ENCODE measurements at places on chromosomes 7 and 10.

GRCh38 chr7:43869867-43870240 is 537 bp upstream of the MRPS24 start:
- no peak for DNase-seq

DNA sequence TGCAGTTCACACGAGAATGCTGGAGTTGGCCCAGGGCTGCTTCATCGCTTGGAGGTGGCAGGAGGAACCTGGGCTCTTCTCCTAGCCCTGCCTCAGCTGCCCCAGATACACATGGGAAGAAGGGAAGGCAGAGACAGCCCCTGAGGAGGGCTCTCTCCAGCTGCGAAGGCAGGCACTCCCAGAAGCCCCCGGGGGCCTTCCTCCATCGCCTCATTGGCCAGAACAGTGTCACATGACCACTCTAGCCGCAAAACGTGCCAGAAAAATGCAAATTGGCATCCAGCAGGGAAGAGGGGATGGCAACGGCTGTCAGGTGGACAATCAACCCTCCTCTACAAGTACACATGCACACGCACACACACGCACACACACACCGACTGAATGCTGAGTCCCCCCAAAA is 217.8 kb upstream of the FRMD4A start:
- no peak for DNase-seq

DNA sequence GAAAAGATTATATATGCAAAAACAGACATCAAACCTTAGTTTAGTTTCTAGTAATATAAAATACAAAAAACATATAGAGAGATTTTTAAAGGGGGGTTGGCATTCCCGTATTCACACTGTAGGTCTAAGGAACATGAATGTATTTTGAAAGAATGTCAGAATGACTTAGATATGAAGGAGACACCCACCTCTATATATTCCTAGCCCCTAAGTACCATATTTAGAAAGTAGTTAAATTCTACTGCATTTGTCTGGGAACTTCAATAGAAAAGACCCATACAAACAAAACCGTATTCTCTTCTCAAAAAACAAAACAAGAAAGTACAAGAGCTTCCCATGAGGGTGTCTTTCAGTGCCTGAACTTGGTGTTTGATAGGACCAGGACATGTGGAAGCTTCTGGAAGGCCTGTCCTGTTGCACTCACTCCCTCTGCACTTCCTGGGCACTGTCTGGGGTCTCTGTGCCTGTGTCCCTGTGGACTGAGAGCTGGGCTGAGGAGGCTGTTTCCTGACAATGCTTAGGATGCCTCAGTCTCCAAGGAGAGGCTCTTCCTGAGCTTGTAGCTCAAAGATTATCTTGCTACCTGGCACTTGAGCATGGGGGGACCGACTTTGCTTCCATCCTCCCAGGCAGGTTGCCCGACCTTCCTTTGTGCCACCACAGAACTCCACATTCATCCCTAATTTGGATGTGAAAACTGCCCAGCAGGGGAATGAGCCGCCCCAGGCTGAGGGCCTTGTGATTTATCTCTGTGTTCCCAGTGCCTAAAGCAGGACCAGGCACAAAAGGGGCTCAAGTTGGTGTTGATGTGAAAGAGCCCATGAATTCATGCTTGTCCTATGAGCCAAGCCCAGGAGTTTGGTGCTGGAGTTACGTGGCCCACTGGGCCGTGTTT is 44.4 kb upstream of the KLF6 start:
- no peak for DNase-seq

- DNase-seq: no peak
These were observed 49.9 kb downstream of the ARMC3 start for GRCh38 chr10:22977751-22978150.

DNA sequence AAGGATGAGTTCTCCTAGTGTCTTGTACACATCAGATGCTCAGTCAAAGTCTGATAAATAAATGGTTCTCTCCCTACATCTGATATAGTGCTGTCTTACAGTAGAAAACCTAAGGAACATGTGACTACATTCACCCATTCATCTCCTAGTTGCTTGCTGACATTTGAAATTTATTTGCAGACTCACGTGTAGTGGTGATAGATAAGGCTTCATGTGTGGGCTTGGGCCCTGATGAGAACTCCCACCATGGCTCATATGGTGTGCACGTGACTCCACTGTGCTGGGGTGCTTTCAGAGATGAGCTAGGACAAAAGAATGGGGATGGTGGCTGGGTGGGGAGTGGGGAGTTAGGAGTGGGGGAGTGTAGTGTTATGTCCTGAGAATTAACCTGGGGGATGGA is 287.3 kb downstream of the RPS24 start:
- DNase-seq: no peak

- no peak for DNase-seq
These were observed 11.6 kb downstream of the LBX1 start for GRCh38 chr10:101217450-101218281.

GRCh38 chr10:100838986-100839385 is 73.8 kb upstream of the SLF2 start:
- no peak for DNase-seq

DNA sequence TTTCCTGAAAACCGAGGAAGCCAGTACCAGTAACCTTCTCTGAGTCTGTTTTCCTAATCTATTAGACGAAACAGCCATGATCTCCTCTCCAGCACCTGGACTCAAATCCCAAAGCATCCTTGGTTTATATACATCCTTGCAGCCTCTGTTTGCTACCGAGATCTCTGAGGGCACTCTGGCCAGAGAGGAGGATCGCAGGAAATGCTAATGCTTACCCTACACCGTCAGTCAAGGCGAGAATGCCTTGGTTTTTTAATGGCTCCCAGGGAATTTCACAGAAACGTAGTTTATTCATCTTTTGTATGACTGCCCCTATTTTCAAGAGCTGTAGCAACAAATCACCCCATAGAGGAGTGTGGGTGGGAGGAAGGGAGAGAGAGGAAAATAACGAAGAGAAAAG is 91.5 kb upstream of the CALN1 start:
- no peak for DNase-seq

GRCh38 chr10:90125456-90126255 is 424.3 kb downstream of the KIF20B start:
- DNase-seq: no peak

GRCh38 chr10:72063703-72064391 is 24.5 kb downstream of the SPOCK2 start:
- no peak for DNase-seq

- no peak for DNase-seq
These were observed 67.5 kb upstream of the INSIG1 start for GRCh38 chr7:155230169-155230593.

DNA sequence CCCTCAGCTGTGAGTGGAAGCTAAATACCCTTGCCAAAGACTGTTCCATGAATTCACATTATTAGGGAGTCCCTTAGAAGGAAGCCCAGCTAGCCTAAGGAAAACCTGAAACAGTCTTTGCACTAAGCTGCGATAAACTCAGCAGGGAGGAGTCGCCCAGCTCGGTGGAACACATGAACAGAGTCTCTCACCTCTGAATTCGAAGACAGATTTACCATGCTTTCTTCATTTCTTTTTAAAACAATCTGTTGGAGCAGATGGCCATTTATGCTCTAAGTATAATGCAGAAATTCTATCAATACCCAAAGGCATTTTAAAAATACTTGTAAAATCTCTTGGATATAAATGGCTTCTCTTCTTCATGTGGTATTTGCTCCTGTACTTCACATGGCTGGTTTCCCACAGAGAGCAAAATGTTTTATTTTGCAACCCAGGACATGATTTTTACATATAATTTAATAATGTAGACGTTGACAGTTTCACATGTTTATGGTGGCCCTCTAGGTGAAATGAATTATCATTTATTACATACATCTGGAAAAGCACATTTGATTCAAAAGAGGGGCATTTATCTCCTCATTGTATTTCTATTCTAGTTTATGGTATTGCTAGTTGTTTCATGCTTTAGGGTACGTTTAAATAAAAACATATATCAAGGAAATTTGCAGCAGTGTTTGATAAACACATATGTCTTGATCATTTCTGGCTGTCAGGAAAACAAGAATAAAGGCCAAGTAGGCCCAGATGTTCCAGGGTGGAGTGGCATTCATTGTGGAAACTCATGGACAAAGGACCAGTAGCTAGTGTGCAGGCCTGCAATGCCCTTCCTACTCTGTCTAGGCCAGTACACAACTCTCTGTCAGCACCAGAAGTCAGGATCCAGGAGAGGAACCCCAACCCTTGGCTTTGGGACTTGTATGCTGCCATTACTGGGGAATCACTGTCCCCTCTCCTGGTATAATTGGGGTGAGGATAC is 52.2 kb downstream of the LRGUK start:
- DNase-seq: no peak

- no peak for DNase-seq
These were observed 29.6 kb upstream of the INPP5A start for GRCh38 chr10:132507956-132508490.

DNA sequence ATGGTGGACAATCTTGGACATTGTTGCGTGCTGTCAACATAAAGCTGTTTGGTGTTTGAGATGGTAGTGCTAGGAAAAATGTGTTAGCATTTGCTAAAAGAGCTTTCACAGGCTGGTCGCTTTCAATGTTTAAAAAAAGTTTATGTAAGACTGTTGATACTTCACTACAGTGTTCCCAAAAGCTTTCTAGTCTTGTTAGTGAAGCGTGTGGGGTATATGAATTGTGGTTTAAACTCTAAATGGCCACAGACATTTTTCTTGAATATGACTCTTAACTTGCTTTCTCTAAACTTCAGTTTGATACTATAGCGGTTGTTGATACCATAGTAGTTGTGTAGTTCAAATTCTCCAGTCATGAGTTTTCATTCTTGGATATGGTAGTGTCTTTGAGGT is 44.9 kb downstream of the MCU start:
- no peak for DNase-seq

DNA sequence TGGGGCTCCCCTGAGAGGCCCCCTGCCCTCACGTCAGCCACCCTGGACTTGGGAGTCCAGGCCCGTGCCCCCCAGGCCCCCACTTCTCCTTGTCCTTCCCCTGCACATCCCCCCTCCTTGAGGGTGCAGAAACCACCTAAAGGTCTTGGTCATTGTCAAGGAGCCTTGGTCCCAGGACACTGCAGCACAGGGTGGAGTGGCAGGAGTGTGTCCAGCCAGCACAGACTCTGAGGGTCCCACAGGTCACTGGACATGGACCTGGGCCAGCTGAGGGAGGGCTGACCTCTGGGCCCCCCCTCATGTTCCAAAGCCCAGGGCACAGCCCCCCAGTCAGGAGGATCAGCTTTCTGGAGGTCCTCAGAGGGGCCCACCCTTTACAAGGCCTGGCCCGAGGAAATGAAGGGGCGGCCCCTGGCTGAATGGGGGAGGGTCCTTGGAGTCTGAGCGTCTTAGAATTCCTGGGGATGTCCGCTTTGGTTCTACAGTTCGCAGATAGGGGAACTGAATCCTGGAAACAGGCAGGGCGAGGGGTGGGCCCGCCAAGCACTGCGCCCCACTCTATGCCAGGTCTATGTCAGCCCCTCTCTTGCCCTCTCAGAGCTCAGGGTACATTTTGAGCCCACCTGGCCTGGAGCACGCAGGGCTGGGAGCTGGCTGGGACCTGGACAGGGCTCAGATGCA is 54.0 kb downstream of the PWWP2B start:
- no peak for DNase-seq

DNA sequence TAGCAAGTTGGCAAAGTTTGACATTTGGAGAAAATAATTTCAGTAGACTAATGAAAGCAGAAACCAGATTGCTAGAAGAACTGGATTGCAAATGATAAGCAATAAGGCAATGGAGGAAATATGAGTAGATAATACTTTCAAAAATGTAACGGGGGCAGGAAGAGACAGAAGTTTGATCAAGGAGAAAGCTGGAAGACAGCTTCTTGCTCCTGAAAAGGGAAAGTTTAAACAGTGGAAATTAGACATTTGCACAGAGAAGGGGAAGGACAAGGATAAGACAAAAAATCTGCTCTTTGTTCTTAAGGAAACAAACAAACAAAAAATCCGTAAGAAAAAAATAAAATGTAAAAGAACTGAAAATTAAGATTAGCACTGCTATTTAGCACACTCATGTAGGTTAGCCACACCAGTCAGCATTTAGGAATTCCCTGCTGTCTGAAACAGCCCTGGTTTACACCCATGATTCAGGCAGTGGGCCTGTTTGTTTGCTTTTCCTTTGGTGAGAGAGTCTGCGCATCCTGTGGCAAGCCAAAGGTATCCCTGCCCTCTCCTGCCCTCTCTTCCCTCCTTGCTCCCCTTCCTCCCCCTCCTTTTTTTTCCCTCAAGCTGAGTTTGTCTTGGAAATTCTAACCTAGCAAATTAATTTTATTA is 104.3 kb upstream of the CAV2 start:
- DNase-seq: no peak

DNA sequence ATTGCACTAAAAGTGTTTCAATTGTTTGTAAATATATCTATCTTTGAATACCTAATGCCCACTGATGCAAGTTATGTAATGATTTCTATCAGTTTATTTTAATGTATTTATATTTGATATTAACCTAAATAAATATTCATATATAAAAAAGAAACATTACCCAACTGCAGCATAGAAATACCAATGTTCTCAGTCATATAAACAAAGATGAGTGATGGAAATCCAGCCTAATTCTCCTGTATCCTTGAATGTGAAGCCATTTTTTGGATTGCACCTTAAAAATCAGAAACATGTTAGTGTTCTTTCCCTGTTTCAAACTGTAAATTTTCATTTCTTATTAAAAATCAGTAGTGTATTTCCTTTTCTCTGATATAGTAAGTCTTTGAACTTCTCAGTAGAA is 305.8 kb upstream of the GNAI1 start:
- DNase-seq: no peak

GRCh38 chr10:5467634-5468255 is 31.6 kb downstream of the CALML5 start:
- DNase-seq: no peak

- no peak for DNase-seq
These were observed 85.4 kb upstream of the PLXDC2 start for GRCh38 chr10:19730907-19731217.

DNA sequence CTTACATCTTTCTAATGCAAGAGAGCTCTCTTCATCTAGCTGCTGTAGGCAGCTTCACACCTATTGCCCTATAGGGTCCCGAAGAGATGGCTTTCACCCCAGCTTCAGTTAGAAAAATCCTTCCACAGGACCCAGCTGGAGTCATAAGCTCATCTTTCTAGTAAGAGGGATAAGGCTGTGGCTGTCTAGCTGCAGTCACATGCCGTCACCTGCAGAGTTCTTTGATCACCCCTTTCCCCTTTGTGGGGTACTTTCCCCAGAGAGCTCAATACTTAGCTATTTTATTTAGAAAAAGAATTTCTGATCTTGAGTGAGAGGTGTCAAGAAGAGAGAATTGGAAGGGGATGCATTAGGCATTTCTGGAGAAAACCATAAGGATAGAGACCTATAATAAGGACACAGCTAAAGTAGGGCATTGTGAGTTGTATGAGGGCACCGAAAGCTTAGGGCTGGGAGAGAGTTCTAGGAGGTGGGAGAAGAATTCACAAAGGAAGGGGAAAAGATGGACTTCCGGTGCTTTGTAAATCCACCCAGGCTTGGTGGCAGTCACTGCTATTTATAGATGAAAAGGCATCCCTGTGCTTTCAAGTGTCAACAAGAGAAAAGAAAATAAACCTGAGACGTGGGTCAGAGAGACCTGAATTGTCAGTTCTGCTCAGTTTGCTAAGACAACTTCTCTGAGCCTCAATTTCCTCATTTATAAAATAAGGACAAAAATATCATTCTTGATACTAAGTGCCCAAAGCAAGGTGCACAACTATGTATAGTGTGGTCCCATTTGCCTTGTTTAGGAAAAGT is 11.1 kb upstream of the ST8SIA6 start:
- no peak for DNase-seq

Data from activated T-cell treated with anti-CD3 and anti-CD28 coated beads for 4 hours (primary cell).